ENCODE measurements at places on chromosomes 12 and 14.

- DNase-seq, result no peak
Measured at GRCh38 chr14:89507926-89508460, 91.0 kb upstream of the FOXN3 start.

GRCh38 chr12:124923905-124924734 lies 9.7 kb upstream of the UBC start:
- no peak for DNase-seq

GRCh38 chr14:92589213-92589852 lies 75.8 kb downstream of the RIN3 start:
- DNase-seq, result no peak

DNA sequence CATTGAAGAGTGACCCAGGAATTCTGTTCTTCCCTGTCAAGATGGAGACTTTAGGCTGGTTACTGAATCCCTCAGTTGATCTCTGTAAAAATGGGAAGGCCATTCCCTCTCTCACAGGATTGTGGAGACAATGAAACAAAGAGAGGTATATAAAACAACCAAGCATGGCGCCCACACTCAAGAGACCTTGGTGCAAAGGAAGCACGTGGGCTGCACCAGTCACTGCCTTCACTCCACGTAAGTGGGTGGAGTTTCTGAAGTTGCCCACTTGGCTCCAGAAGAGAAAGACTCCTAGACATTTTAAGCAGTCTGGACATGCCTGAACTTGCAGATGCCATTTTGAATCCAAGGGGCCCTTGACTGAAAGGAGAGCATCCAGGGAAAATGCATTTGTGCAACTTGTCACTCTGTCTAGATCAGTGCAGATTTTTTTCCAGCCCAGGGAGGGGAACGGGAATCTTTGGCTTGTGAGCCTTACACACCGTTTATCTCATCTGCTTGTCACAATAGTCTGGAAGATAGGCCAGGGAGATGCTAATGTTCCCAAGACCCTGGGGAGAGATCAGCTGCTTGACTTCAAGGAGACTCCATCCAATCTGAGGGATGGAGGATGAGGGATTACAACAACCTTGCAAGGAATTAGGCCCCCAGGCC lies 96.9 kb upstream of the TBX3 start:
- DNase-seq, result no peak

DNA sequence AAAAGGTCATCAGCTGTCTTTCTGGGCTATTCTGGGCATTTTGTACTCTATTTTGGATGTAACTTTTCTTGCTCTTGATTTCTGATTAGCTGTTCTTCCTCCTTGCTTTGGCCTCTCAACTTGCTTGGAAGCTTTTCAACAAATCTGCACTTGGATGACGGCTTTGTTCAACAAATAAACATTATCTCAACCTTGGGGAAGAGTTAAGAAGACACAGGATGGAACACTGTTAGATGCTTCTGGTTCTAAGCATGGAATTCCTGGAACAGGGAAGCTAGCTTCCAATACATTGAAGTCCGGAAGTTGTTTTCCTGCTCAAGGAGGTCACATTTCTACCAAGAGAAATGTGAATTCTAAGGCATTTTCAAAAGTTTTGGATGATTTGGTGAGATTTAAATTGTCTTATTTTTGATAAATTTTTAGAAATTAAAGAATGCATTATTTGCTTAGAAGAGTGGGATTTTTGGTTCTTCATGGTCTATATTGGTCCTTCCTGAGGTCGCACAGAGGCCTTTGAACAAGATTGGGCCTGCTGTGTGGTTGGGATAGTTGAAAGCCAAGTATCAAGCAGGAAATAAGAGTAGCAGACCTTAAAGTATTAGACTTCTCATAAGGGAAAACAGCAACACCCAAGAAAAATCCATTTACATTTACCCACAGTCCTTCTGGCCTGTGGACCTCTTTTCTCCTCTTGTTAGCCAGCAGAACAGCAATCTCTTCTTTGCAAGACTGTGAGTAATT lies 59.2 kb downstream of the PPFIBP1 start:
- no peak for DNase-seq

DNA sequence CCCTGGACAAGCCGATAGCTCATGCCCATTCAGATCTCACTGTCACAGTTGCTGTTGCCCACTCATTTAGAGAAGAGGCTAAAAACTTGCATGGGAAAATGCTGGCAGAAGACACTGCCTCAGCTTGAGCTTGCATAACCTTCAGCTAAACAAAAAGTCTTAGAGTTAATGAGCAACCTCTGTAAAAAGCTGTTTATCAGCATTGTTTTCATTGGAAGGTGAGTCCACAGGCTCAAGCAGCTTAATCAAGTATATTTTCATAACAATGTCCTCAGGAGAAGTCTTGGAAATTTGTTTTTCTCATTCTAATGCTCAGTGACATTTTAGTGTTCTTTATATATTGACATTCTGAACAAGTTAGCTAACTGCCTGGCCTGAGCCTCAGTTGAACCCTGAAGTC lies 872.9 kb downstream of the TMTC2 start:
- DNase-seq, result no peak

GRCh38 chr14:94570440-94570839 lies 9.2 kb downstream of the SERPINA4 start:
- no peak for DNase-seq

DNA sequence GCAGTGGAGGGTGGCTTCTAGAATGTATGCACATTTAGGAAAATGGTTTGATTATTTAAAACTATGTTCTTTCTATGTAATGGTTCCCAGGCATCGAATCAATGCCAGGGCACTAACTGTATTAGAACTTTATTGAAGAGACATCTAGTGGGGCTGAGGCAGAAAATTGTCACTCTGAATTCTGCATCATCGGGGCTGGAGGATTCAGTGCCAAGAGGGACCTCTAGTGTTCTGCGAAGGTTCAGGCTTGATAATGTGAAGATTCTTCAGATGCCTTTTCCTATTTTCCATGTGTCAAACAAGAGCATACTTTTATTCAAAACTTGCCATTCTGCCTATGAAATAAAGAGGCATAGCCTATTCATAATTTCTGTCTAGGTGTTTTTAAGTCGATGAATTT lies 146.3 kb downstream of the CAND1 start:
- no peak for DNase-seq

Data from GM18507 (cell line).